ENCODE measurements at places on chromosomes 5 and 9.

DNA sequence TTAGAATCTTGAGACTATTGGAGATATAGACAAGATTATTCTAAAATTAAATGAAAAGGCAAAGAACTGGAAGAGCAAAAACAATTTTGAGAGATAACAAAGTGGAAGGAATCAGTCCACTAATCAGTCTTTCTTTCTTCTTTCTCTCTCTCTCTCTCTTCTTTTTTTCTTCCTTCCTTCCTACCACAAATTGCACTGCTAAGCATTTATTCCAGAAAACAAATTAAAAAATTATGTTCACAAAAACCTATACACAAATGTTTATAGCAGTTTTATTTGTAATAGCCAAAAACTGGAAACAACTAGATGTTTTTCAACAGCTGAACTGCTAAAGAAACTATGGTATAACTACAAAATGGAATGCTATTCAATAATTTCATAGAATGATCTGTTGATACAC is 291.9 kb upstream of the FTMT start:
- no peak for DNase-seq

DNA sequence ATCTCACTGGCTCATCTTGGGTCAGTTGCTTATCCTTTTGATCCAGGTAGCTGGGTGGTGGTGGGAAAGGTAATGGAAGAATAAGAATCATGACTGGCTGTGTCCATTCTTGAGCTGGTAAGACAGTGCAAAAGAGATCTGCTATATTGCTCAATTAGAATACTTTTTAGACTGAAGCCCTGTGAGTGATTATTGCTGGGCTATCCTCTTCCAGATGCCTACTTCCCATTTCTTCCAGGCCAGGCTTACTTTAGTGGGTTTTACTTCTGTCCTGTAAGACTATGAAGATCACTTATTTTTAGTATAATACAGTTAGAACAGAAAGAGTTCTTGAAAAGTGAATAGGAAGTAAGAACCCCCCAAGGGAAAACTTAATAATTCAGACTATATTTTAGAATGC is 7.2 kb downstream of the MARCHF6 start:
- DNase-seq = no peak

DNA sequence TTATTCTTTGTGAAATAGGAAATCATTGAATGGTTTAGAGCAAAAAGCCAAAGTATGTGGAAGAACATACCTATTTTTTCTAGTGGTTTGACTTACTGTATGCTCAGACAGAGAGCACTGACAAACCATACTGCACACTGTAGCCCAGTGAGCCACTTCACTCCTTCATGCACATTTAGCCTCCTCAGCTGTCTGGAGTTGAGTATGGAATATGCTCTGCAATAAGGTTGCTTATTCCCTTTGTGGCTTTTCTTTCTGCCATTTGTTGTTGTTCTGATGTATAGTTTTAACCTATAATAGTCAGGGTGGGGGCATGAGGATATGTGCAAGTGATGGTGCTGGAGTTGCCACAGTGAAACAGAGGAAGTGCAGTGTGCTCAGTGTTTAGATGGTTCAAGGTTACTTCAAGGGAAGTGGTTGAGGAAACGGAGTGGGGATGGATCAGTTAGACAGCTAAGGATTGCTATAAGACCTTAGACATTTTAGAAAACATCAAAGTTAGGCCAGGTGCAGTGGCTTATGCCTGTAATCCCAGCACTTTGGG is 100.7 kb downstream of the CDC42SE2 start:
- no peak for DNase-seq

- DNase-seq = no peak
Observed at GRCh38 chr9:89446261-89446960, 51.5 kb downstream of the SEMA4D start.

GRCh38 chr5:25823330-25823873 is 1178.6 kb upstream of the CDH10 start:
- DNase-seq = no peak

- no peak for DNase-seq
Observed at GRCh38 chr9:750249-750967, 91.1 kb upstream of the DMRT1 start.

DNA sequence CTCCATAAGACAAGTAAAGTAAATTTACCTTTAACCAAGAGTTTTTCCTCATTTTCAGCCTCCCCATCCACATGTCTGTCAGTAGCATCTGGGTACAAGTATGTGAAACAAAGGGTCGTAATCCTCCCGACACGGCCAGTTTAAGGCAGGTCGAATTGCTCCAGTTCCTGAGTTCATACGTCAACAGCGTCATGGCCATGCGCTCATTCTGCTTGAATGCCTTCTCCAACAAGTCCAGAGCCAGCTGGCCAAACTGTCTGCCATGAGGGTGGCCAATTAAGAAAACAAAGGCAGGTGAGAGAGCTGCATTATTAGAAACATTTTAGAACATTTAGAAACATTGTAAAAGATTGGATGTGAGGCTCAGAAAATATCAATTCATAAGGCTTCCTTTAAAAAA is 87.5 kb downstream of the TRPM6 start:
- DNase-seq = no peak

- DNase-seq = no peak
Observed at GRCh38 chr5:3886524-3887451, 291.2 kb downstream of the IRX1 start.

DNA sequence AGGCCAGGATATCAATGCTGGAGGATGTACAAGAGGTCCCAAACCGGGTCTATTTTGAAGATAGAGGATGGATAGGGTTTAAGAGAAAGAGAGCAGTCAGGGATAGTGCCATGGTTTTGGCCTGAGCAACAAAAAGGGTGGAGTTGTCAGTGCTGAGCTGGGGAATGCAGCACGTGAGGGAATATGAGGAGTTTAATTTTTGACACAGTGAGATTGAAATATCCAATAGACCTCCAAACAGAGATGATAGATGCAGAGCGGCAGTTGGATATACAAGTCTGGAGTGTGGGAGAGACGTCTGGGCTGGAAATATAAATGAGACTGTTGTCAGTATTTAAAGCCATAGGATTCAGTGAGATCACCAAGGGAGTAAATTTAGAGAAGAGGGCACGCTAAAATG is 136.7 kb upstream of the EFNA5 start:
- DNase-seq = no peak

DNA sequence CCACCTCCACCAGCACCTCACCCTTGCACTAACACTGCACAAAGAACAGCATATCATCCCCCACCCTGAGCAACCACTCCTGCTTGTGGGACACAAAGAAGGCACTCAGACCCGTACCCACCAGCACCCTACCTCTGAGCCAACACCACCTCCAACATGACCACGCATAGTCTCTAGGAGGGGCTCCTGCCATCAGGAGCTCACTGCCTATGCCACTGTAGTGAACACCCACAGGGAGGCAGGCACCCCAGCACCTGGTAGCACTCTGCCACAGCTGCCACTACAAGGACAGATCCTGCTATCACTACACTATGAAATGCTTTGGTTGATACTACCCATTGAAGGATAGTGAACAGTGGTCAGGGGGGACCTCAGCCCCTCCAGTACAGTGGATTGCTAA is 395.6 kb upstream of the GRAMD2B start:
- no peak for DNase-seq

- DNase-seq = no peak
Observed at GRCh38 chr5:166722939-166723338, 1568.5 kb upstream of the WWC1 start.

- no peak for DNase-seq
Observed at GRCh38 chr5:38547257-38547656, 9.2 kb downstream of the LIFR start.

DNA sequence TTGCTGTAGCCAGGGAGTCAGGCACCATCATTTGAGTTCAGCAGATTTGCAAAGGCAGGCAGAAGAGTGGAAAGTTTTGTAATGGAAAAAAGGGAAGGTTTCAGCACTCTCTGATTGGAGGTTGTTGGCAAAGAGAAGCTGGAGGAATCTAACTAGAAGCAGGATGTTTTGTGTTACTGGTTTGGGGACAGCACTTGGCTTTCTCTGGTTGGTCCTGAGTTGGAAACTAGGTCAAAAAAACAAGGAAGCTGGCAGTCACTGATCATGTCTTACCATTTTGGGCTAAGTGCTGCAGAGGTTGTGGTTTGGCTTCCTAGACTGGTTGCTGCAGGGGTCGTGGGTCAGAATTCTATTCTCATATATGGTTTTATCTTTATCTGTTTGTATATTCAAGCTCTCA is 189.8 kb downstream of the DRD1 start:
- DNase-seq = no peak

DNA sequence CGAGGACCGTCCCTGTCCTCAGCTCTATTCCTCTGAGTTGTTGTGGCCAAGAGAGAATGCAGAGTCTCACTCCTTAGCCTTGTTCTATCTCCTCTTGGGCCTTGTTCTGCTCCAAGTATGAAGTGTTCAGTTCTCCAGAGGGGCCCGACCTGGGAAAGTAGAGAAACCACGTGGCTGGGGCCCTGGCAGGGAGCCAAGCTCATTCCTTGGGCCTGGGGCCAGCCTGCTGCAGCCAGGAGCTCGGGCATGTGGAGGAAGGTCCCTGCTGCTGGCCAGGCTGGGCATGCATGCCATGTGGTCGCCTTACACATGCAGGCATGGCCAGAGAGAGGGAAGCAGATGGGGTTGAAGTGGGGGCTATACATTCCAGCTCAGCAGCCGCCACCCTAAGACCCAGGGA is 60.7 kb downstream of the COL27A1 start:
- DNase-seq = no peak

- no peak for DNase-seq
Observed at GRCh38 chr5:59241119-59241518, 652.4 kb downstream of the PDE4D start.

DNA sequence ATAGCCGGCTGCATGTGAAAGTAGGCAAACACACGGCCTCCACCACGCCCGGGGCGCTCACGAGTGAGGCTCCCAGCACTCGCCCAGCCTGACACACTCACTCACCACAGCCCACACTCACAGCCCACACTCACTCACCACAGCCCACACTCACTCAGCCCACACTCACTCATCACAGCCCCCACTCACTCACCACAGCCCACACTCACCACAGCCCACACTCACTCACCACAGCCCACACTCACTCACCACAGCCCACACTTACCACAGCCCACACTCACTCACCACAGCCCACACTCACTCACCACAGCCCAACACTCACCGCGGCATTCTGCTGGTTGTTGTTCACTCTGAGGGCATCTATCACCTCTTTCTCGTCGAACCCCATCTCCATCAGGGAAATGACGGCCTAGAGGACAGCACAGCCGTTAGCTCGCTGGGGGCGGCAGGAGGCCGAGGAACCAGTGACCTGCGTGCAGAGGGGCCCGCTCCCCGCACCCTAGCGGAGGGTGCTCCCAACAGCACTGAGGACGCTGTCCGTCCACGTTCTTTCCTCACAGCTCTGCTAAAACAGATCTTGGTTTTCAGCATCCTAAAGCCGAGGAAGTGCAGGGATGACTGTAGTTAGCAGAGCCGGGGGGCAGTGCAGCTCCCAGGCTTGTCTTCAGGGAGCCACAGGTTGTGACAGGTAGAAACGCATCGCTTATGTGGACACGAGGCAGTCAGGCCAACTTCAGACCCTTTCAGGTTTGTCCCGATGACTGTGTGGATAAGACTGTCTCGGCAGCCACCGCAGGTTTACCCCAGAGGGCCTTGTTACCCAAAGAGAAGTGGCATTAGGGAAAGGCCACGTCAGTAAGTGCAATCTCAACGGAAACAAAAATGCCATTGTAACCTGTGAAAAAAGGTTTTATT is 21.6 kb downstream of the UBAC1 start:
- DNase-seq = peak; percentile 72

DNA sequence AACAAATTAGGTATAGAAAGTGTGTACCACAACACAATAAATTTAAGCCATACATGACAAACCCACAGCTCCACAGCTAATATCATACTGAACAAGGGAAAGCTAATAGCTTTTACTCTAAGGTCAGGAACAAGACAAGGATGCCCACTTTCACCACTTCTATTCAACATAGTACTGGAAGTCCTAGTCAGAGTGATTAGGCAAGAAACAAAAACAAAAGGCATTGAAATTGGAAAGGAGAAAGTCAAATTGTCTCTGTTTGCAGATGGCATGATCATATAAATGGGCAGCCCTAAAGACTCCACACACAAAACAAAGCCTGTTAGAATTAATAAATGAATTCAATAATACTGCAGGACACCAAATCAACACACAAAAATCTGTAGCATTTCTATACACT is 548.8 kb downstream of the CTNND2 start:
- DNase-seq = no peak

- no peak for DNase-seq
Observed at GRCh38 chr5:176827736-176828414, 17.5 kb downstream of the UNC5A start.

DNA sequence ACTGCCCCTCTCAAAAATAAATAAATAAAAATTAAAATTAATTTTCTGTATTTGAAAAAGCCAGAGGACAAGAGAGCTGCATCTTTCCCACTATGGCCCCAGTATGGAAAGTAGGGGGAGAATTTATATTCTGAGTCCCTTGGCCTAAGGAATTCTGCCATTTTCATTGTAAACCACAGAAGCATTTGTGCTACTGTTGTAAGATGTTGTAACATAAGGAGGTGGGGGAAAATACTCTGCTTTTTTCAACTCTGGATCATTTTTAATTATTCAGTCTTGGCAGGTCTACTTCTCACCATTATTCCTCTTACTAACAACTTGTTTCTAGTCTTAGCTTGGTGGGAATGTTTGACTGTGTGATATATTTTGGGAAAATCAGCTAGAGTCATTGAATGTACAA is 52.3 kb upstream of the APC start:
- no peak for DNase-seq

DNA sequence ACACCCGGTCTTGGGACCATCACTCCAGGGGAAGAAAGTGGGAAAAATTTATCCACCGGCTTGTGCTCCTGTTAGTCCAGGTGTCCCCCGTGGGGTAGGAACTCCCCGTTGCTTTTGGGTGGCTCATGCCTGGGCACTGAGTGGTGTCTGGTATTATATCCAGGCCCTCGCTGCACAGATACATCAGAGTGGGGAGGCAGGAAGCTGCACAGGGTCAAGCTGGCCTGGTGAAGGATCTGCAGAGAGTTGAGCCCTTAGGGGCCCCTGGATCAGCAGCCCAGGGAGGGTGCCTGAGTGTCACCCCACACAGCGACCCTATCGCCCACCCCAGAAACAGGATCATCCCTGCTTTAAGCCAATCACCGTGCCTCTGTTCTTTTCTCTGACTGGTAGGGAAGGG is 24.4 kb upstream of the COL5A1 start:
- peak; percentile 7 for DNase-seq

DNA sequence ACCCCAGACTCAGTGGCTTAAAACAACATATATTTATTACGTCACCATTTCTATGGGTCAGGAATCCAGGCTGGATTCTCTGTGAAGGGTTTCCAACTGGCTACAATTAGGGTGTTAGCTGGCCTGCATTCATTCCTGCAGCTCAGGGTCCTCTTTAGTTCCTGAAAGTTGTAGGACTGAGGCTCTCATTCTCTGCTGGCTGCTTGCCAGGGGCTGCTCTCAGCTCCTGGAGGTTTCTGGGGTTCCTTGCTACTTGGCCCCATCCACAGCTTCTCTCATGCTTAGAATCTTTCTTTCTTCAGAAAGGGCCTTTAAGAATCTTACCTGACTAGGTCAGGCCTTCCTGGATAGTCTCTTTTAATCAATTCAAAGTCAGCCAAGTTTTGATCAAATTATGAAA is 424.6 kb downstream of the GADD45G start:
- DNase-seq = no peak

GRCh38 chr9:127005770-127006314 is 91.3 kb downstream of the RALGPS1 start:
- no peak for DNase-seq

GRCh38 chr5:28523888-28524635 is 1485.7 kb upstream of the CDH9 start:
- no peak for DNase-seq

Data from activated CD4-positive, CD25-positive, alpha-beta regulatory T cell treated with anti-CD3 and anti-CD28 coated beads, Interleukin-2, amount 50 U/mL, for 72 hours (primary cell).